ENCODE measurements at places on chromosomes 11 and 22.

GRCh38 chr22:36443198-36443770, 38.2 kb downstream of the TXN2 start:
- H3K27me3 ChIP-seq: no peaks in the 10 kb centered on the region
- H3K27ac ChIP-seq: no peak overlapping the region
- DNase-seq: no peak
- no peak overlapping the region for H3K4me3 ChIP-seq

DNA sequence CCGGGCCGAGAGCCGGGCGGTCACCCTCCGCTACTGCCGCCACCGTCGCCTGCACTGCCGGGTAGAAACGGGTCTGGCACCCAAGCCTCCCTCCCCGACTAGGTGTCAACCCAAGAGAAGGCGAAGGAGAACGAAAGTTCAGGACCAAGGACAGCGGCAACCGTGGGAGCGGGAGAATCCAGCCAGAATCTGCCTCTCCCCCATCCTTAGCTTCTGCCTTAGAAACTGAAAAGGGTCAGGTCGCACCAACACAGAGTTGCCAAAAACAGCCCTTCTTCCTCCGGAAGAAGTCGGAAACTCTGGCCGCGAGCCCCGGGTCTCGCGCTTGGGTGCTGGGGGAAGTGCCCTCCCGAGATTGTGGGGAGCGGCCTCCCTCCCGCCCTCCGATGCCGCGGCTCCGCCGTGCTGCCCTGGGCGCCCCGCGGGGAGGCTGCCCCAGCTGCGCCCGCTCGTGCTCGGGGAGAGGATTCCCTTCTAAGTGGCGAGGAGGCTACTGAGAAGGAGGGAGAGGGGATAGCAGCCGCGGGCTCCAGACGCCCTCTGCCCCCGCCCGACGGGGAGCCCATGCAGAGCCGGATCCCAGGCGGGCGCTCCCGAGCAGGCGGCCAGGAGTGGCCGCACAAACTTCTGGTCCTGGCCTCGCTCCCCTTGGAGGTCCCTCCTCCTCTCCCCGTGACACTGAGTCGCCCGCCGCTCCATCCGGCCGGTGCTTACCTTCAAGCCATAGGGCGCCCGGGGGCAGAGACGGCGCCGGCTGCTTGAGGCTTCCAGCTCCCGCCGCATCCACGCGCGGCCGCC, 637 bp downstream of the DRD2 start:
- H3K27ac ChIP-seq: no peak overlapping the region
- peaks cover 6% of the 10 kb centered on the region for H3K4me1 ChIP-seq
- peak; percentile 69 for DNase-seq
- no peaks in the 10 kb centered on the region for H3K27me3 ChIP-seq
- H3K36me3 ChIP-seq: no peaks in the 10 kb centered on the region
- no peak overlapping the region for H3K4me3 ChIP-seq

DNA sequence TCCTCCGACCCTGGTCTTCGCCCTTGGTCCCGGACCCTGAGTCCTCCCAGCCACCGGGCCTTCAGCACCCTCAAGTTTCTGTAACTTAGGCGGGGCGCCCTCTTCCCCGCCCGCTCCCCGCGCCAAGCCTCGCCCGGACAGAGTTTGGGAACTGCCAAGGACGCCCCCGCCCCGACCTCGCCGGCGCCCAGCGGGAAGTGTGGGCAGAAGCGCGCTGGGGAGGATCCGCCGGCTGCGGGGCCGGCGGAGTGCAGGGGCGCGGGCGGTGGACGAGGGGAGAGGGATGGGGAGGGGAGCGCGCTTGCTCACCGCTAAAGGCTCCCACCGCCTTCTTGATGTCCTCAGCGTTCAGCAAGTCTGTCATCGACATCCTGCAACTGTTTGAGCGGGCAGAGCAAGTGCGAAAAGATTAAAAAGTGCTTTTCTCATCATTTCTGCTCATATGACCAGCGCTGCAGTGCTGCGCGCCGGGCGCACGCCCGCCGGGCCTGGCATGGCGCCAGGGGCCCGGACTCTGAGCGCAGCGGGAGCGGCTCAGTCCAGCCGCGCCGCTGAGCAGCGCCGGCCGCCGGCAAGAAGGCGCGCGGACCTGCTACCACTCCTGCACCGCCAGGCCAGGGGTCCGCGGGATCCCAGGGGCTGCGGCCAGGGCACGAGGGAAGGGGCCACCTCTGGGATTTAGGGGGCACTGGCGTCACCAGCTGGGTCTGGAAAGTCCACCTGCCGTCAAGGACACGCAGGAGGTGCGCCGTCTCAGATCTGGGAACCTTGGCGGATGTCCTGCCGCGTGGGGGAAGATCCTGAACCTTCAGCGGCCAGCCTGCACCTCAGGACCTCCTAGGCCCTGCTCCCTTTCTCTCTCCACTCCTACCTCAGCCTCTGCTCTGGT, at the start of gene PVALB:
Gene PVALB, minus strand, starts transcription at position 400 of the 889 bp plus-strand sequence. Its CDS starts 30 bp downstream, at position 370.
- peak within 1 kb of the TSS; percentile 46 for H3K4me3 ChIP-seq
- peaks cover 77% of the 10 kb centered on the region for H3K27me3 ChIP-seq
- no peak for DNase-seq
- H3K4me1 ChIP-seq: peaks cover 15% of the 10 kb centered on the region
- no peak within 1 kb of the TSS for H3K27ac ChIP-seq

DNA sequence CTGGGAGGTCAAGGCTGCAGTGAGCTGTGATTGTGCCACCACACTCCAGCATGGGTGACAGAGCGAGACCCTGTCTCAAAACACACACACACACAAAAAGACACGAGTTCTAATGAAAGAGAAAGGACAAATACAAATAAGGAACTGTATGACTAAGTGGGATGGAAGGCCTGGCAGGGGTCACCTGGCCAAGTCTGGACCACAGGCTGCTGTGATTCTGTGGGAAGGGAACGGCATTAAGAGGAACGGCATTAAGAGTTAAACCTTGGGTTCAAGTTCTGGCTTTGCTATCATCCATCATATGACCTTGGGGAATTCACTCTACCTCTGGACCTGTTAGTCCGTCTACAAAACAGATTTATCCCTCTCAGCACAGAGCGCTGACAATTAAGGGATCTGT, 47.7 kb downstream of the LRFN4 start:
- H3K4me1 ChIP-seq: peaks cover 10% of the 10 kb centered on the region
- H3K27ac ChIP-seq: no peak overlapping the region
- H3K27me3 ChIP-seq: no peaks in the 10 kb centered on the region
- H3K36me3 ChIP-seq: no peaks in the 10 kb centered on the region
- no peak overlapping the region for H3K4me3 ChIP-seq

DNA sequence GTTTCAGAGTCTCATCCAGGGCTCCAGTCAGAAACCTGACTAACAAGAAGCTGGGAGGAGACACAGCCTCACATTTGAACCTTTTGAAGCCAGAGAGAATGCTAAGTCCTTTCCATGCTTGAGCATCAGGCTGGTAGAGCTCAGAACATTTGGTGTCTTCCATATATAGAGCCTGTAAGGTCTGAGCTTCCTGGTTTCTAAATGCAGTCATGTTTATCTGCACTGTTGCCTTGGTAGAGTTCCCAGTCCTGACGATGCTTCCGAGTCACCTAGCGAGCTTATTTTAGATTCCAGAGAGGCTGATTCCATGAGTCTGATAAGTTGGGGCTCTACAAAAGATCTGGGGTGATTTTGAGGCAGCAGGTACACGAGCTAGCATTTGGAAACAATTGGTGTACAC, 68.4 kb upstream of the SORL1 start:
- H3K4me1 ChIP-seq: peaks cover 8% of the 10 kb centered on the region
- H3K27ac ChIP-seq: peak overlapping the region; percentile 26
- DNase-seq: peak; percentile 55
- no peaks in the 10 kb centered on the region for H3K27me3 ChIP-seq
- H3K4me3 ChIP-seq: no peak overlapping the region

DNA sequence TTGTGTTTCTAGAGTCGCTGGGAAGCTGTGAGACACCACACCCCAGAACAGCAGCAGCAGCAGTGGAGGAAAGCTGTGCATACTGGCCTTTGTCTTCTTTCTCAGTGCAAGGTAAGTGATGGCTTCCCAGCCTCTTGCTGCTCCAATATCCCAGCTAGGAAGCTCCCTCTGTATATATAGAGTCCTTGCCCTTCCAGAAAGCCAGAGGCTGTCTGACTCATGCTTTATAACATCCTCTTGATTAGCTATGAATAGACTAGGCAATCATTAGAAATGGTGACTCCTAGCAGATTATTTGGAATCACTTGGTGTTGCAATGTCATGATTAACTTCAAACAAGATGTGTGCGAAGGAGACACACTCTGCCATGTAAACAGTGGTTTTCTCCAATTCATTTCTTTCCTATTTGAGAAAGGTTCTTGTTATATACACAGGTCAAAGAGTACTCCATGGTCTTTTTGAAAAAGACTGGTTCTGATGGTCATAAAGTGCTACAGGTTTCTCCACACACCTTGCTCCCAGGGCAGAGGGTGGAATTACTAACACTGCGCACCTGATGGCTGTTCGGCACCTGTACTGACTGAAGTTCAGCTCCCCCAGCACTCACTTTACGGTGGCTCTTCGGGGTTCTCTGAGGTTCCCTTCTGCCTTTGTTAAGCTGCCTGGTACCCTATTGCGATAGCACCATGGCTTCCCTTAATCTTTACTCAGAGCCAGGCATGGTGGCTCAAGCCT, at the start of gene MMP1:
Gene MMP1, minus strand, starts transcription at position 149 of the 735 bp plus-strand sequence. Its CDS starts 68 bp downstream, at position 81.
- peak within 1 kb of the TSS; percentile 12 for H3K27ac ChIP-seq
- no peaks in the 10 kb centered on the region for H3K36me3 ChIP-seq
- no peak for DNase-seq
- no peaks in the 10 kb centered on the region for H3K4me1 ChIP-seq
- H3K4me3 ChIP-seq: no peak within 1 kb of the TSS

- H3K27ac ChIP-seq: peak overlapping the region; percentile 45
- H3K4me1 ChIP-seq: peaks cover 53% of the 10 kb centered on the region
- H3K27me3 ChIP-seq: no peaks in the 10 kb centered on the region
- peak overlapping the region; percentile 88 for H3K4me3 ChIP-seq
- H3K36me3 ChIP-seq: peaks cover 47% of the 10 kb centered on the region
- no peak for DNase-seq
Measured at GRCh38 chr11:65505466-65506289, 6.8 kb downstream of the MALAT1 start.

- no peak for DNase-seq
- H3K4me1 ChIP-seq: no peaks in the 10 kb centered on the region
- no peaks in the 10 kb centered on the region for H3K27me3 ChIP-seq
- H3K4me3 ChIP-seq: no peak overlapping the region
- no peak overlapping the region for H3K27ac ChIP-seq
Measured at GRCh38 chr11:110979696-110980095, 265.8 kb upstream of the POU2AF2 start.

DNA sequence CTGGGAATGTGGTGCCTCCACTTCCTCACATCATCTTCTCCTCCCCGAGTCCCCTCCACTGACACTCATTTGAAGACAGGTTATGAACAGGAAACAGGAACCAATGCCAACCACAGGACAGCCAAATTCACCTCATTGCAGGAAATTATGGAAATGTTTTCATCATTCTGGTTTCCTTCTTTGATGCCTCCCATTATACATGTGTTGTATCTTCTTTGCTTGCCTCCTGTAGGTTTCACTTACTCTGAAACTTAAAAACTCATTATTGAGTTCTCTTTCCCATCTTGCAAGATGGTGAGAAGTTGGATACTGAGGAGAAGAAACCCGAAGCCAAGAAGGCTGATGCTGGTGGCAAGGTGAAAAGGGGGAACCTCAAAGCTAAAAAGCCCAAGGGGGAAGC, 108.5 kb downstream of the PHF21B start:
- no peaks in the 10 kb centered on the region for H3K27me3 ChIP-seq
- no peak for DNase-seq
- no peak overlapping the region for H3K4me3 ChIP-seq
- H3K36me3 ChIP-seq: no peaks in the 10 kb centered on the region
- H3K4me1 ChIP-seq: no peaks in the 10 kb centered on the region
- no peak overlapping the region for H3K27ac ChIP-seq

DNA sequence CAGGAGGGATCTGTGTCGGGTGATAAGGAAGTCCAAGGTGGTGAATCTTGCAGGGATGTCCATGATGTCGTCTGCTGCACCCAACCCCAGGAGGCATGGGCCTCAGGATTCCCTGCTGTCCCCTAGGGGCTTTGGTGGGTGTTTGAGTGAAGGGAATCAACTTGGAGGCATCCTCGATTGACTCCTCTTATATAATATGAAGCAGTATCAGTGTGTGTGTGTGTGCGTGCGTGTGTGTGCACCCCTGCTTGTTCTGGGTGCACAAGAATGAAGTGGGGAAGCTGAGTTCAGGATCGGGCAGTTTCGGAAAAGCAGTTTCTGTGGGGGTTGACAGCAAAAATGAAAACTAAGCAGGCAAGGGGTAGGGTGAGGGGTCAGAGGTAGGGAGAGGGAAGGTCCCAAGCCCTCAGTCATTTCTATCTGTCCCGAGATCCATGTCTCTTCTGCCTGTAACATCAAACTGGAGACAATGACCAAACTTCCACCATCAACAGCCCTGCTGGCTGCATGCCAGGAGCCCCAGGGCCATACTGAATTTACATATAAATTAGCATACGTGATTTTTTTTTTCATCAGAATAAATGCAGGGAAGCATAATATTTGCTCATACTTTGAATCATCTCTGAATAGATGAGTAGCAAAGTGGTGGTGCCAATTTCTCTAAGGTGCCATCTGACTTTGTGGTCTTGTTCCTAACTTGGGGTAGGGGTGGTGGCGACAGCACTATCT, 2.0 kb downstream of the NTM start:
- no peaks in the 10 kb centered on the region for H3K4me1 ChIP-seq
- peaks cover 39% of the 10 kb centered on the region for H3K27me3 ChIP-seq
- DNase-seq: no peak
- no peak overlapping the region for H3K27ac ChIP-seq

GRCh38 chr22:17046566-17047348, 38.0 kb upstream of the IL17RA start:
- peaks cover 13% of the 10 kb centered on the region for H3K4me1 ChIP-seq
- H3K36me3 ChIP-seq: no peaks in the 10 kb centered on the region
- DNase-seq: no peak

DNA sequence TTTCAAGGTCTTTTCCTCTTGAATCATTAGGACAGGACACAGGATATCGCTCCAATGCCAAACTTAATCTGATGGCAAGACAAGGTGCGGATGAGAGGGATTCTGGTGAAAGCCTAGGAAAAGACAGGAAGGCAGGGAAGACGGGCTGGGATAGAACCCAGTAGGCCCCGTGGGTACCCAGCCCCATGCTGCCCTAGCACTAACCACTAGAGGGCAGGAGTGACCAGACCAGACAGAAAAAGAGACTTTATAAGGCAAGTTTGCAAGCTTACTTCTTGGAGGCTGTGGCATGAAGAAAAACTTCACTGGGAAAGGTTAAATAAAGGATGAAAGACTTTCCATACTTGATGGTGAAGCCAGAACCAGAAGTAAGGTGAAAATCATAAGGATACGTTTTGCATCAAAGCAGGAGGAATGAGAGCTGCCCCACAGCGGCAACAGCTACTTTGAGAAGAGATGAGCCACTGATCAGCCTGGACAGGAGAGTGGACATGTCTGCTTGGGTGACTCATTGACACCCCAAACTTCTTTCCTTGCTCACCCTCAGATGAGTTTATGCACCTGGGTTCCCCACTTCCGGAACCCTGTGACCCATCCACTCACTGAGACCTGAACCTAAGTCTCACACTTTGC, 39.8 kb downstream of the SYN3 start:
- no peaks in the 10 kb centered on the region for H3K4me1 ChIP-seq
- no peaks in the 10 kb centered on the region for H3K36me3 ChIP-seq
- peaks cover 36% of the 10 kb centered on the region for H3K27me3 ChIP-seq
- no peak overlapping the region for H3K4me3 ChIP-seq
